BJ (cell line): ENCODE measurements at places on chromosomes 2 and 18. TPM values are rescaled to one million over a fixed set of nuclear protein-coding genes. Genes with fewer than 3 reads are reported as not detected.

DNA sequence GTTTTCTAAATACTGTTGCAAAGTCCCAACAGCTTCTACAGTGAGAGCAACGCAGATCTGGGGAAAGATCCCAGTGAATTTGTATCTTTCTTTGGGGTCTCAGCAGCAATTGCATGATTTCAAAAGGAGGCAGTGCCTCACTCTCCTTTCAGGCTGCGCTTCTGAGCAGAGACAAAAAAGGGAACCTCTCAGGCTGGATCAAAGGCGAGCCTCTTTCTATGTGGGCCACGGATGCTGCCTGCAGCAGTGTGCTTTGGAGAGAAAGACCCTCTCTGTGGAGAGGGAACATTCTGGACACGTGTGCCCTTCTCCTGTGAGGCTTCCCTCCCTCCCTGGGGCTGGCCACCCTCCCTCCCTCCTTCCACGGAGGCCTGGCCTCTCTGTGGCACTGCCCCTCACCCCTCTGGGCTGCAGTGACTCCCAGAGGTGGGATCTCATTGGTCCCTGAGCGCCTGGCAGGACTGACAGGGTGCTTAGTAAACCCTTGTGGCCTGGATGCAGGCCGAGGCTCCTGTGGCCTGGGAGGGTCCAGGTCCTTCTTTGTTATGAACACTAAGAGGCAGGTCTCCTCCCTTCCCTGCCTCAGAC, 21.6 kb upstream of the PDIA6 start:
- no peak for DNase-seq

- DNase-seq: no peak
Measured at GRCh38 chr18:58867281-58867961, 2.7 kb downstream of the ZNF532 start.

DNA sequence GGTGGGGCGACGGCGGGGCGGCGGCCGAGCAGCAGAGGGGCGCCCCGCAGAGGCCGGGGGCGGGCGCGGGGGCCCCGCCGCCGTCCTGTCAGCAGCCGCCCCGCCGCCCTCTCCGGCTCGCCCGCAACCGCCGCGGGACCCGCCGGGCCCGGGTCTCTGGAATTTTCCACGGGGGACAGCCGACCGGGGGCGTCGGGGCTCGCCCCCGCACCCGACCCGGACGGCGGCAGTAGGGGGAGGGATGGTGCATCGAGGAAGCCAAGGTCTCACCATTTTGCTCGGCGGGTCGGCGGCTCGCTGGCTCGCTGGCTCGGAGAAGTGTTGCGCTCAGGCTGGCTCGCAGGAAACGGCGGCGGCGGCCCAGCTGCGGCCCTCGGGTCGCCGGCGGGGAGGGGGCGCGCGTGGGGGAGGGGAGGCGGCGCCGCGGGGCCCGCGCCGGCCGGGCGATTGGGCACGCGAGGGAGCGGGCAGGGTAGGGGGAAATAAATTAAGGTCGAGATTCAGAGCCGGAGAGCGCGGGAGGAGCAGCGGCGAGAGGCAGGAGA, 405 bp downstream of the PPP3R1 start:
- DNase-seq: no peak

- no peak for DNase-seq
Measured at GRCh38 chr18:51643483-51643882, 446.0 kb upstream of the MEX3C start.

GRCh38 chr18:75097491-75098225, 111.3 kb downstream of the PTGR3 start:
- DNase-seq: no peak

B3GNT7 gene
- 0.06 and 0.15 TPM in 2 replicates for polyA plus RNA-seq

AGXT gene
- not detected in 2 replicates for polyA plus RNA-seq

FIGN gene
- polyA plus RNA-seq: 2.4 and 3.0 TPM in 2 replicates

ABCG5 gene
- not detected in 2 replicates for polyA plus RNA-seq
